SW480 (cell line): ENCODE measurements at places on chromosomes 3 and 15.

GRCh38 chr3:52886049-52886730 lies 11.2 kb downstream of the STIMATE start:
- no peak for DNase-seq

- no peak for DNase-seq
These were observed 214.9 kb downstream of the BCHE start for GRCh38 chr3:165622356-165622755.

GRCh38 chr3:134143828-134144401 lies 106.7 kb downstream of the RYK start:
- no peak for DNase-seq

- no peak for DNase-seq
These were observed 32.2 kb downstream of the DPPA2 start for GRCh38 chr3:109284071-109284470.

- no peak for DNase-seq
These were observed 82.4 kb downstream of the NR2F2 start for GRCh38 chr15:96412906-96413231.

DNA sequence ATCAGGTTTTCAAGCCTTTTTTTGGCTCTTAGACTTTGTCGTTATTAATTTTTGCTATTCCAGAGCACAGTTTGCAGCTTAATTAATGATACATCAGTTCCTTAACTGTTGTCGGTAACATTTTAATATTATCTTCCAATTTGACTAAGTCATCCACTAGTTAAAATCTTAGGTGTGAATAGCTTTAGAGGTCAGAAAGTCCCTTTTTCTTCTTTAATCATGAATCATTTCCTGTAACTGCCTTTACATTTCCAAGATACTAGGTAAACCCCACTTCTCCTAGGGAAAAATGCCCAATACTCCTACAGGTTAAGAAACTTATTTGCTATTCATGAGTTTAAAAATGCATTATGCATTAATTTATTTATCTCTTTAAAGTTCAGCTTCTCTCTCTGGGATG lies 260.9 kb upstream of the CFAP20DC start:
- DNase-seq = no peak

- DNase-seq = peak; percentile 53
These were observed 1.5 kb downstream of the SATB1 start for GRCh38 chr3:18423401-18424212.

GRCh38 chr3:26703519-26703918 lies 80.9 kb downstream of the LRRC3B start:
- no peak for DNase-seq

DNA sequence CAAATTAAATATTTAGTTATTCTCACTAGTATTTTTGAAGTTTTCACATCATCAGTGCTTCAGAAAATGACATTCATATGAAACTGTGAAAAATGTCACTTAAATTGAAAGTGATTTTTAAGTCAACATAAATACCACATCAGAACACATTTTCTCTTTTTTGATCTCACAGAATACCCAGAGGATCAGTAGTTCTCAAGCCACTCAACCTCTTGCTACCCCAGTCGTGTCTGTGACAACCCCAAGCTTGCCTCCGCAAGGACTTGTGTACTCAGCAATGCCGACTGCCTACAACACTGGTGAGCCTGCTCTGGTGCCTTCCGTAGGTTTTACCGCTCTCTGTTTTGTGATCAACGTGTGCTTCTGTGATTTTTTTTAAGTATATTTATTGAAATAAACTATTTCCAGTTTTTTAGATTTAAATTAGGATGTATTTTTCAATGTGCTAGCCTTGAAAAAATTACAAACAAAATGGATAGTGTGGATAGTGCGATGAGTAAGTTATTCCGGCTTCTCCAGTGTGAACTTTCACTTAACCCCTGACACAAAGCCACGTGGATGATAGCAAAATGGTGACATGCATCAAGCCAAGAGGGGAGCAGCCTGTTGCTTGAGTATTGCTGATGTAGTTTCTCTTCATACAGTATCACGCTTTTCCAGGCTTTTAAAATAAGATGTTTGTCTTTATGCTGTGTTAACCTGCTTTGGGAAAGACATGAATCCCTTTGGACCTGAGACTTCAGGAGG lies 26.5 kb downstream of the LYSMD4 start:
- DNase-seq = no peak

GRCh38 chr3:135128818-135129217 lies 333.8 kb downstream of the EPHB1 start:
- no peak for DNase-seq

- peak; percentile 26 for DNase-seq
These were observed 120.8 kb upstream of the MCTP2 start for GRCh38 chr15:94110476-94111130.

DNA sequence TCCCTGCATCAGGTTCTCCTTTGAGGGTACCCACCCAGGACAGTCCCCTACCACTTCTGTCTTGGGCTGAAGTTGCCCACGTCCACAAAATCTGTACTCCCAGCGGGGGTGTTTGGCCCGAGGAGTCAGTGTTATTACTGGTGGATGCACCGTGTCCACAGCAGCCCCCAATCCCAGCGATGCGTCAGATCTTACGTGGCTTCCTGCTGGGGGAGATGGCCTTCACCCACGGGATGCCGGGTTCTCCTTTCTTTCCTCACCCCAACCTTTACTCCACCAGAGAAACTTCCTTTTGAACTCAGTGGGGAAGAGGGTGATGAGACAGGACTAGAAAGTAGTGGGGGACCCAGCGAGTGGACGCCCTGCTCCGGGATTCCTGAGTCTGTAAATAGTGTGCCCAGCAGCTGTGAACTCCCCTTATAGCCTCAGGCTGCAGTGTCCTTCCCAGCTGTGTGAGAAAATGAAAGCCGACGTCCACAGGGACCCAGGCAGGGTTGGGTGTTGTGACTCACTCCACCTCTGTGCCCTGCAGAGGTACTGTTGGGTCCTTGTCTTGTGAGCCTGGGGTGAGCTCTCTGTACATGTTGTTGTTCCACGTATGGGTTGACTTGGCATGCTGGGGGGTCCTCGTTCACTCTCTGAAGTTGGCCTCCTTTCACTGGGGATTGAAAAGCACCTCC lies 31.5 kb downstream of the CRTAP start:
- DNase-seq = no peak

DNA sequence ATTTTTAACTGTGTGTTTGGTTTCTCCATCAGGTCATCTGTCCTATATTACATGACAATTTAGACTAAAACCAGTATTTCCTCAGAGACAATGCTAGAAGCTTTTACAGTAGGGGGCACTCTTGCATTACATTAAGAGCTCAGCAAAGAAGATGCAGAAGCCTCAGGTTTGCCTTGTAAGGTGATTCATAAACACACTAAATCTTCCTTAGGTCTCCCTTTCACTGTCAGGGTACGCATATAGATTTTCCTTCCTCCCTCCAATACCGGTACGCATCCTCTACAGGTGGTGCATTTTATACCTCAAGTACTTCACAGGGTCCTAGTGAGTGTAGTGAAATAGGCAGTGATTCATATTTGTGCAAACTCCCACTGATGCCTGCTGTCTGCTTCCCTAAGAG lies 46.5 kb downstream of the CD86 start:
- DNase-seq = peak; percentile 70

DNA sequence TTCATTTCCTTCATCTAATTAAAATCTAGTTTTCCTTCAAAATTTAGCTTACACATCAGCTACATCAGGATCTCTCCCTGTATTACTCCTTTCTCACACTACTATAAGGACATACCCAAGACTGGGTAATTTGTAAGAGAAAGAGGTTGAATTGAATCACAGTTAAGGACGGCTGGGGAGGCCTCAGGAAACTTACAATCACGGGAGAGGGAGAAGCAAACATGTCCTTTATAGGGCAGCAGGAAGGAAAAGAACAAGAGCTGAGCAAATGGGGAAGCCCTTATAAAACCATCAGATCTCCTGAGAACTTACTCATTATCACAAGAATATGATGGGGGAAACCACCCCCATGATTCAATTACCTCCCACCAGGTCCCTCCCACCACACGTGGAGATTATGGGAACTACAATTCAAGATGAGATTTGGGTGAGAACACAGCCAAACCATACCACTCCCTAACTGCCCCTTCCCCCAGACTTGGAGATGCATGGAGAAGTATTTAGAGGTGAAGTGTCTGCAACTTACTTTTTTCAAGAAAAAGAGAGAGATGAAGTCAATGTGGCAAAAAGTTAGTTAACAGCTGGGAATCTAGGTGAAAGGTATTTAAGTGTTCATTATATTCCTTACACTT lies 21.3 kb downstream of the PRTG start:
- no peak for DNase-seq

- peak; percentile 99 for DNase-seq
These were observed at the start of gene RNU5B-1 for GRCh38 chr15:65304381-65305149. RNU5B-1 (plus strand) TSS chr15:65304677.

DNA sequence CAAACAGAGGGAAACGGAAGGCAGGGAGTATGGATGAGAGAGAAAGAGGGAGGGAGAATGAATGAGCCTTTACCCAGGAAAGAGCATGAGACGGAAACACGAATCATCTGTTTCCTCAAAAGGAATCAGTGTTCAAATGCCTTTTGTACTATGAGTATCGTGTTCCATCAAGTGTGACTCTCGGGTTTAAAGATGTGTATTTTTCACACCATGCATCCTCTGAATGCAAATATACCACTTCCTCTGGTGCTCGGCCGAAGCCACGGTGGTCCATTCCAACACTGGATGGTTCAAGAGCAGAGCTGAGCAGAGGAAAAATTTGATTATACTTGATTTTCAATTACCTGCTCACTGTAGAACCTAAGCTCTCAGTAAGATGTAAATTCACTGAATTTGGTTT lies 505.1 kb downstream of the MECOM start:
- DNase-seq = no peak

DNA sequence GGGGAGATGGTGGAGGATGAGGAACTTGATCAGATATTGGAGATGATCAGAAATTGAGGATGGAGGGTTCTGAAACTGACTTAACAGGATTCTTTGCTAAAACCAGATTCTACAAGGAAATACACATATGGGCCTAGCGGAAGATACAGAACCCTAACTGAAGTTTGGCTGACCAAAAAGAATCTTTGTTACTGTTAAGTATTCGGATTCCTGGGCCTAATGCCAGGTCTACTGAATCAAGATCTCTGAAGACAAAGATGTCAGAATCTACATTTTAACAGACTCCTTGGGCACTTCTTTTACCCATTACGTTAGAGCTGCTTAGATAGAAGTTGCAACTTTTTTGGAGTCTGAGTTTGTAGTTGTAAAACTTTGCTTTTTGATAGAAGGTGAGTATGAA lies 137.7 kb downstream of the FNDC3B start:
- DNase-seq = no peak

DNA sequence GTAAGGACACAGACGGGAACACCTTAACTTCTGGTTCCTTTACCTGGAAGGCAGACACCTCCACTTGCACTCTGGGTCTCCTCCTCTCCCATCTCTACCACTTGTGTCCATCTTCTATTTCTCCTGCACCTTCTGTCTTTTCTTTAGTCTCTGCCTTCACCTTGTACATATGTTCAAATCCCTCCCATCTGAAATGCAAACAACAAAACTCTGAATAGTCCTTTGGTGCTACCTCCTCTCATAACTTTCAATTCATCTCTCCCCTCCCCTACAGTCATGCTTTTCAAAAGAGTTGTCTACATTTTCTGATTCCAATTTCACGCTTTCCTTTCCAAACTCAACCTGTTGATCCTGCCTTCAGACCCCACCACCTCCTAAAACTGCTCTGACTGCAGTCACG lies 5.3 kb upstream of the CRABP1 start:
- DNase-seq = no peak

DNA sequence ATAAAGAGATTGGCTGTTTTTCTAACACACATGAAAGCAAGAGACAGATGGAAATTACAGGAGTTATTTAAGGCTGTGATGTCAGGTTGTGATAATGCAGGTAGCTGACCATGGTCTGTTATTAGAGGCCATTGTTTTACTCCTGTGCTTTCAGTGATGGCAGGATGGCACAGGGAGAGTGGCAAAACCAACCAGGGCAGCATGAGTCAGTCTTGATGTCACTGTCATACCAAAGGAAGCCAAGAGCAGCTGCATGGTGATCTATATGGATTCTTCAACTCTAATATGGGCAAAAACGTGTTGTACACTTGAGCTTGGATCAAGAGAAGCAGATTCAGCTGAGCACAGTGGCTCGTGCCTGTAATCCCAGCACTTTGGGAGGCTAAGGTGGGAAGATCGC lies 91.8 kb upstream of the LMOD3 start:
- DNase-seq = peak; percentile 9

DNA sequence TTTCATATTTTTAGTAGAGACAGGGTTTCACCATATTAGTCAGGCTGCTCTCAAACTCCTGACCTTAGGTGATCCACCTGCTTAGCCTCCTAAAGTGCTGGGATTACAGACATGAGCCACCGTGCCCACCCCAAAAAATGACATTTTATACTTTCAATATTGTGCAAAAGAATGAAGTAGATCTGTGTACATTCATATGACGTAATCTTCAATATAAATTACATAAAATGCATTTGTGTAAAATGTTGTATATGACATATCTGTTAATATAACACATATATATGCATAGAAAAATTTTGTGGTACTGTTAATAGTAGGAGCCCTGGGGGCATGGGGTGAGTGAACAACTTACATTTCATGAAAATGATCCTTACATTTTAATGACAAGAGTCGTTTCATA lies 71.7 kb downstream of the RYR3 start:
- no peak for DNase-seq

GRCh38 chr15:62477929-62478328 lies 312.8 kb upstream of the C2CD4B start:
- no peak for DNase-seq

- DNase-seq = peak; percentile 26
These were observed at the start of gene IGSF10 for GRCh38 chr3:151460774-151461450. IGSF10 (minus strand) TSS chr3:151461061; CDS start chr3:151458709, 2,352 bp downstream.

GRCh38 chr15:61687651-61688050 lies 372.6 kb downstream of the VPS13C start:
- no peak for DNase-seq

GRCh38 chr3:125213946-125214542 lies 1.5 kb upstream of the SLC12A8 start:
- no peak for DNase-seq

DNA sequence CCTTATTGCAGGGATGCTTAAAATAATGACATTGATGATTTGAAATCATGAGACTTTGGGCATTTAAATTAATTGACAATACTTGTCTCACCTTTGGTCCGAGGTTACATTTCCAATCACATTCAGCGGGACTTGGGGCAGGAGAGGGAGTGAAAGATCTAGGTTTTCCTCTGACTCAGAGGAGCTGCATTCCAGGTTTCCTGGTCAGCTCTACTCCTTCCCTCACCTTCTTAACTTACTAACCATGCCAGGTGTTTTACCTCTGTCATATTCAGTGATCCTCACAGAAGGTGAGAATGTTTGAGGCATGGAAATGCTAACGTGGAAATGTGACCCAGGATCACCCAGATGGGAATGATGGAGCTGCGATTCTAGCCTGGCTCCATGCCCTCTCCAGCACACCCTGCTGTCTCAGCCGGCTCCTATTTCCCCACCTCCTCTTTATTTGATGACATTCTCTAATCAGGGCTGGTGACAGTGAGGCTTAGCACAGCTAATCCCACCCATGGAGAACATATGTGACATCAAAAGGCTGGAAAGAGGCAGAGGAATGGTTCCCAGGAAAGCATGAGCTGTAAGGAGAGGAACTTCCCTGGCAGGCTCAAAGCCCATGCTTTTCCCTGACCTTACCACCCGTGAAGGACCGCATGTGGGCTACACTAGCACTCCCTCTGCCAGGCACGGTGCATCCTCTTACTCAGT lies 38.7 kb downstream of the THSD4 start:
- no peak for DNase-seq

GRCh38 chr15:71131601-71132362 lies 16.5 kb downstream of the THSD4 start:
- DNase-seq = no peak
